ENCODE measurements at places on chromosomes 2 and 18. TPM values are rescaled to one million over a fixed set of nuclear protein-coding genes. Genes with fewer than 3 reads are reported as not detected.

GRCh38 chr2:197309691-197310231 lies 819 bp downstream of the ANKRD44 start:
- no peak for DNase-seq
- H3K36me3 ChIP-seq, result no peaks in the 10 kb centered on the region
- peak overlapping the region; percentile 89 for H3K4me3 ChIP-seq
- H3K27ac ChIP-seq, result peak overlapping the region; percentile 88
- peaks cover 50% of the 10 kb centered on the region for H3K4me1 ChIP-seq
- H3K27me3 ChIP-seq, result no peaks in the 10 kb centered on the region

Gene RAX
- not detected for total RNA-seq

Gene CIDEA
- total RNA-seq, result not detected

Gene HOXD12
- total RNA-seq, result not detected

DNA sequence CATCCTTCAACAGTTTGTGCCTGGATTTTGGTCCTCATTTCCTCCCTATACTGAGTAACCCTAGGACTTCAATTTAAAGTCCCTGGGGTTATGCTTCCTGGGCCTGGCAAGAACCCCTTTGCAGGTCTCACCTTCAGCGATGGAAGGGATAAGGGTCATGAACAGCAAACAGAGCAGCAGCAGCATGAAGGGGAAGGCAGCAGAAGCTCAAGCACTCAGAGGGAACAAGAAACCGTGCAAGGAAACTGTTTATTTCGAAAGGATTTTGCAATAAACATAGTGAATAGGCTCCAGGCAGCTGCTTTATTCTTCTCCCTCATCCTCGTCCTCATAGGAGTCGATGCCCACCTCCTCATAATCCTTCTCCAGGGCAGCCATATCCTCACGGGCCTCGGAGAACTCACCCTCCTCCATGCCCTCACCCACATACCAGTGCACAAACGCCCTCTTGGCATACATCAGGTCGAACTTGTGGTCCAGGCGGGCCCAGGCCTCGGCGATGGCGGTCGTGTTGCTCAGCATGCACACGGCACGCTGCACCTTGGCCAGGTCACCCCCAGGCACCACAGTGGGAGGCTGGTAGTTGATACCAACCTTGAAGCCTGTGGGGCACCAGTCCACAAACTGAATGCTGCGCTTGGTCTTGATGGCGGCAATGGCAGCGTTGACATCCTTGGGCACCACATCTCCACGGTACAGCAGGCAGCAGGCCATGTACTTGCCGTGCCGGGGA lies 2.8 kb upstream of the TUBA4B start:
- DNase-seq, result no peak
- no peaks in the 10 kb centered on the region for H3K27me3 ChIP-seq
- H3K4me1 ChIP-seq, result peaks cover 86% of the 10 kb centered on the region
- peaks cover 7% of the 10 kb centered on the region for H3K36me3 ChIP-seq

Gene CGREF1
- total RNA-seq, result 1.4 TPM

- H3K4me1 ChIP-seq, result no peaks in the 10 kb centered on the region
- H3K4me3 ChIP-seq, result no peak overlapping the region
- no peaks in the 10 kb centered on the region for H3K36me3 ChIP-seq
- H3K27ac ChIP-seq, result no peak overlapping the region
Observed at GRCh38 chr18:57077786-57078552, 68.9 kb upstream of the BOD1L2 start.

GRCh38 chr2:46876741-46877384 lies 38.7 kb downstream of the MCFD2 start:
- H3K27me3 ChIP-seq, result no peaks in the 10 kb centered on the region
- DNase-seq, result no peak
- H3K4me1 ChIP-seq, result peaks cover 46% of the 10 kb centered on the region
- no peaks in the 10 kb centered on the region for H3K36me3 ChIP-seq

Gene TRIM43
- not detected for total RNA-seq

Gene SCYGR5
- not detected for total RNA-seq

GRCh38 chr2:144084114-144084661 lies 435.7 kb downstream of the ZEB2 start:
- H3K4me3 ChIP-seq, result no peak overlapping the region
- no peak overlapping the region for H3K27ac ChIP-seq
- DNase-seq, result no peak
- no peaks in the 10 kb centered on the region for H3K27me3 ChIP-seq

GRCh38 chr2:220181165-220181564 lies 553.7 kb downstream of the SLC4A3 start:
- no peak overlapping the region for H3K27ac ChIP-seq
- no peaks in the 10 kb centered on the region for H3K4me1 ChIP-seq
- no peak overlapping the region for H3K4me3 ChIP-seq
- H3K27me3 ChIP-seq, result no peaks in the 10 kb centered on the region
- no peaks in the 10 kb centered on the region for H3K36me3 ChIP-seq

DNA sequence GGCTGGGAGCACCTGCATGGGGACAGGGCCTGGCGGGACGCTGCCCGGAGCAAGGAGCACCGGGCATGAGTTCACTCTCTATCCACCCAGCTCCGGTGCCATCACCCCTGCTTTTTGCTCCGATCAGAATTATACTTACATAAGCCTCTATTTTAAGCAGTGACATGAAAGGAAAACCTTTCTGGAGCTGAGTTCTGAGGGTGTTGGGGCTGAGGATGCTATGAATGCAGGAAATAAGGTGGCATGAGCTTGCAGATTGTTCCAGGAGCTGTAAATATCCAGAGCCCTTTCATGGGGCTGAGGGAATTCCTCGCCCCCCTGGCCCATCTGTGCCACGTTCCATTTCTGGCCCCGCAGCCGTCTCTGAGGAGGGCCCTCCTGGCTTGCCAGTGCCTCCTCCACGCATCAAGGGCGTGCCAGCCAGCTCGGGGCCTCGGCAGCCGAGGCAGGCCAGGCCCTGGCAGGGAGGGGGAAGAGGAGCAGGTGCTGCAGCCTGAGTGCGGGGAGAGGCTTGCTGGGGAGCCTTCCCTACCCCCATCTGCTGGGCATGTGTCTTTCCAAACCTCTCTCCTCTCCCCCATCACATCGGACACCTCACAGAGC lies 91.7 kb upstream of the MCFD2 start:
- peaks cover 26% of the 10 kb centered on the region for H3K36me3 ChIP-seq
- no peak for DNase-seq
- peaks cover 99% of the 10 kb centered on the region for H3K4me1 ChIP-seq

Gene CCDC85A
- total RNA-seq, result 6.7 TPM

- no peaks in the 10 kb centered on the region for H3K4me1 ChIP-seq
- no peak for DNase-seq
- no peaks in the 10 kb centered on the region for H3K36me3 ChIP-seq
- no peak overlapping the region for H3K27ac ChIP-seq
Observed at GRCh38 chr18:46141199-46141598, 37.0 kb downstream of the HAUS1 start.

Gene SERPINB2
- total RNA-seq, result not detected

GRCh38 chr2:241356871-241357260 lies 781 bp downstream of the FARP2 start:
- H3K27ac ChIP-seq, result peak overlapping the region; percentile 96
- peak overlapping the region; percentile 93 for H3K4me3 ChIP-seq
- no peak for DNase-seq

GRCh38 chr2:119266091-119266589 lies 42.5 kb downstream of the STEAP3 start:
- no peak overlapping the region for H3K27ac ChIP-seq
- H3K27me3 ChIP-seq, result no peaks in the 10 kb centered on the region
- H3K4me3 ChIP-seq, result no peak overlapping the region
- no peaks in the 10 kb centered on the region for H3K4me1 ChIP-seq
- DNase-seq, result no peak

DNA sequence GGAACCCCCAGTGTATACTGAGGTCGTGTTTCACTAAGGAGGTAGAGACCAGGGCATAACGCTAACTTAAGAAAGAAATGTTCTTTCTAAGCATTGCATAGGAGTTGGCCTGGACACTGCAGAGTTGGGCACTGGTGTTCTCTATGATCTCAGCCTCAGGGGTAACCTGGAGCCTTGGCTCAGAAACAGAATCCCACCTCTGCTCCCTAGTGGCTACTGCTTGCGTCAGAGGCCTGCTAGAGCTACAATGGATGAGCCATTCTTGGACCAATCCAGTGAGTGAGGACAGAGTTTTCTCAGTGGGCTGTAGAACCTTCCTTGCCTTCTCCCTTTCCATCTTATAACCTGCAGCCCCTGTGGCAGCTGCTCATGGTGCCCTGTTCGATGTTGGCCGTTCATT lies 324.4 kb upstream of the CELF4 start:
- H3K4me3 ChIP-seq, result no peak overlapping the region
- no peak overlapping the region for H3K27ac ChIP-seq
- DNase-seq, result no peak
- no peaks in the 10 kb centered on the region for H3K36me3 ChIP-seq

- peaks cover 28% of the 10 kb centered on the region for H3K4me1 ChIP-seq
- no peaks in the 10 kb centered on the region for H3K27me3 ChIP-seq
- H3K4me3 ChIP-seq, result no peak overlapping the region
Observed at GRCh38 chr2:198053148-198053547, 248.8 kb downstream of the PLCL1 start.

Gene RAB17
- 2.0 TPM for total RNA-seq

DNA sequence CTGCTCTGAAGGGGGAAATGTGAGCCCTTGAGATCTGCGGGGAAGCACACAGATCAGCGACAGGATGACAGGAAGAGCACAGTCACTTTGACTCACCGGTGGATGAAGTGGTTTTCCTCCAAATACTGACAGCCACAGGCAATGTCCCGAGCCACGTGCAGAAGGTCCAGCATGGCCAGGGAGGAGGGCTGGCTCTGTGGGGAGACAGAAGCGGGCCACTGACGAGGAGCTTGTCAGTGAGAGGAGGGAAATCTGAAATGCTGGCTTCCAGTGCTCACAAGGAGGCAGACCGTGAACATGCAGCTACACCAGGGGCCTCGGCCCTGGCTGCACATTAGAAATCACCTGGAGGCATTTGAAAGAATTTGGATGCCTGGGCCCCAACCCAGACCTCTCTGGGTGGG lies 98.7 kb downstream of the CLIP4 start:
- no peaks in the 10 kb centered on the region for H3K36me3 ChIP-seq
- DNase-seq, result no peak
- H3K4me1 ChIP-seq, result no peaks in the 10 kb centered on the region
- no peak overlapping the region for H3K4me3 ChIP-seq

DNA sequence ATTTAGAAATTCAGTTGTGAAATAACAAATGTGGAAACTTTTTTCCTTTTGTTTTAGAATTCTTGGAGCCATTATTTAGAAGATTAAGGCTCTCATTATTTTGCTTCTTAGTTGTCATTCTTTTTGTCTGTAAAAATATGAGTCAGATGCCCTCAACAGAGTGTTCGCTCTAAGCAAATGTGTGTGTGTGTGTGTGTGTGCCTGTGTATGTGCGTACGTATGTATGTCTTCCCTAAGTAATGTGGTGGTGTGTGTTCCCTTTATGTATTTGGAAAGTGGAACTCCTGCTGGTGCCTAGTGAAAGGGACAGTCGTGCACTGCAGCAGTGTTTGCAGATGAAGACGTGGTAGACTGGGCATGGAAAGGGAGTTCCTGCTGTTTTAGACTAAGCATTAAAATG lies 27.5 kb downstream of the ZNF407 start:
- no peaks in the 10 kb centered on the region for H3K36me3 ChIP-seq
- no peak for DNase-seq
- H3K27ac ChIP-seq, result no peak overlapping the region
- no peak overlapping the region for H3K4me3 ChIP-seq

DNA sequence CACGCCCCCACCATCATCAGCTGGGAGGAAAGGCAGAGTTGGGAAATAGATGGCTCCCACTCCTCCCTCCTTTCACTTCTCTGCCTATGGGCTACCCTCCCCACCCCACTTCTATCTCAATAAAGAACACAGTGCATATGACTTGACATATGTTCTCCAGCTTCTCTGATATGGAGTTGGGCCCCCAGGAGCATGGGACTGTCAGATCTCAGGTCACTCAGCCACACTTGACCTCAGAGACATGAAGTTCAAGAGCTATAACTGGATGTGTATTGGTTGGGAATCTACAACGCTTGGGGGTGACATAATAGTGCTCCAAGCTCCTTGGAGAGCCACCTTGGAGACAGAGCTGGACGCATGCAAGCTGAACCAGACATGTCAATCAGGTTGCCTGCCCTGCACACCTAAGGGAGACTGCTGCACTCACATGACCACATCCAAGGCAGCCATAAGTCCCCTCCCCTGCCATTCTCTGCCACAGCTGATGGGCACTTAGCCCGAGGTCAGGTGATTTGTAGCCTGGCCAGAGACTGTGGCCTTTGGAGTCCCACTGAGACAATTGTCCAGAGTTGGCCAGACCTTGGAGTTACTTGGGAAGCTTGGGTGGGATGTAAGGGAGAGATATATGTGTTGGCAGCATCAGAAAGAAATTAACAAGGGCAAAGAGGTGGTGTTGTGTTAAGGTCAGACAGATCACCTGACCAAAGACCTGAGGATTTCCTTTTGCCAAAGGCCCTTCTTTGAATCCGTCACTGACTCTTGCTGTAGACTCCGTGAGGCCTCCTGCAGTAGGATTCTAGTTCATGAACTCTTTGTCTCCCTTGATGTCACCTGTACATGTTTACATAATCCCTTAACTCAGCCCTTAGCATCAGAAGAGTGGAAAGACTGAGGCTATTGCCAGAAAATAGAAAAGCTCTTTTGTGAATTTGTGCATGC lies 3.7 kb downstream of the INHA start:
- H3K27ac ChIP-seq, result no peak overlapping the region
- H3K36me3 ChIP-seq, result no peaks in the 10 kb centered on the region
- H3K4me1 ChIP-seq, result peaks cover 10% of the 10 kb centered on the region
- no peak overlapping the region for H3K4me3 ChIP-seq
- DNase-seq, result no peak

Gene LIPG
- total RNA-seq, result 1.3 TPM

Gene ASXL3
- 1.2 TPM for total RNA-seq

DNA sequence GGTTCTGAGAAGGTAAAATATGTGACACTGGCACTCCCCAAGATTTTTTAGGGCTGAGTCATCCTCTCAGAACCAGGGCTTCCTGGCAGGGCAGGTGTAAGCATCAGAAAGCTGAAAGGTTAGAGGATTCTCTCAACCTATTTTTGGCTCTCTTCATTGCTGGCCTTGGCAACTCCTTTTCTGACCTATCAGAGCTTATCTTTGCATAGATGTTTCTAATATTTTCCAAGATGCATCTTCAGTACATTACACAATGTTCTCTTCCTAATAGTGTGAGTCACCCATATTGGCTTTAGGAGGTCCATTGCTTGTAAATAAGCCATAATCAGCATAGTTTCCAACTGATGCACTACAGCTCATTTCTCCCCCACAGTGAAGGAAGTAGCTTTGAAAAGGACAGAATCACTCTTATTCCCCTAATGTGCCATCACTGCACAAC lies 2008.4 kb upstream of the PIK3C3 start:
- no peaks in the 10 kb centered on the region for H3K27me3 ChIP-seq
- DNase-seq, result no peak
- no peak overlapping the region for H3K4me3 ChIP-seq
- H3K36me3 ChIP-seq, result no peaks in the 10 kb centered on the region

DNA sequence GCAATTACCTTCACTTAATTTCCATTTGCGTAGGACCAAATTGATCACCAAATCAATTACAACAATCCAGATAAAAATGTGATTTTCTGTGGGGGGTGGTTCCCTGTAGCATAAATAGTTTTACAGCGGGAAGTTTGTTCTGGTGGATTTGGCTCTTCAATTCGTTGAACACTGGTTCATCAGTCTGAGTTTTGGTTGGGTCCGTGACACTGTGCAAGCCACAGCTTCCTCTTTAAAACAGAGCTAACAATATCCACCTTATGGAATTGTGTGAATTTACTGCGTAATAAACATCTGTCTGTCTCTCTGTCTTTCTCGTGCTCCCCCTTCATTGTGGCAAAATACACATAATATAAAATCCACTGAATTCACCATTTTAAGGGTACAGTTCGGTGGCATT lies 310.8 kb downstream of the TGIF1 start:
- no peak overlapping the region for H3K4me3 ChIP-seq
- no peaks in the 10 kb centered on the region for H3K36me3 ChIP-seq
- DNase-seq, result no peak
- no peak overlapping the region for H3K27ac ChIP-seq

GRCh38 chr2:115248066-115248465 lies 805.6 kb downstream of the DPP10 start:
- DNase-seq, result no peak
- H3K4me3 ChIP-seq, result no peak overlapping the region
- H3K36me3 ChIP-seq, result no peaks in the 10 kb centered on the region
